ENCODE measurements at places on chromosomes 3 and 15. TPM values are rescaled to one million over a fixed set of nuclear protein-coding genes. Genes with fewer than 3 reads are reported as not detected.

DNA sequence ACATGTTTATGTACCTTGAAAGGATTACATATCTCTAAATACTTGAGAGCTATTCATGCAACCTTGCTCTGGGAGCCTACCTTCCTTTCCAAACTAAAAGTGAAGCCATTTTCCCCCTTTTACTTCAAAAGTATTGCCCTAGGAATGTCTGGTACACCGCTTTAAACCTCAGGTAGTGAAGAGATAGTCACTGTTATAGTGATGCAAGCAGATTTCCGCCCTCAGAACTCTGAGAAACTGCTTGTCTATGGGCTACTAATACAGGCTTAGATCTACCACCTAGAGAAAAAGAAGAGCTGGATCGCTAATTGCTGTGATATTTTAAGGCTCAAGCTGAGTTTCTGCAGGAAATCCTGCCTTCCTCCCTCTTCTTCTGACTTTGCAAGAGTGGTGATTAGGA lies 78.6 kb downstream of the SEMA6D start:
- DNase-seq: no peak

- no peak for DNase-seq
These were observed 7.3 kb downstream of the CYP19A1 start for GRCh38 chr15:51331141-51331540.

The PLSCR2 gene
- total RNA-seq: not detected

The ZCWPW2 gene
- 0.80 TPM for total RNA-seq

DNA sequence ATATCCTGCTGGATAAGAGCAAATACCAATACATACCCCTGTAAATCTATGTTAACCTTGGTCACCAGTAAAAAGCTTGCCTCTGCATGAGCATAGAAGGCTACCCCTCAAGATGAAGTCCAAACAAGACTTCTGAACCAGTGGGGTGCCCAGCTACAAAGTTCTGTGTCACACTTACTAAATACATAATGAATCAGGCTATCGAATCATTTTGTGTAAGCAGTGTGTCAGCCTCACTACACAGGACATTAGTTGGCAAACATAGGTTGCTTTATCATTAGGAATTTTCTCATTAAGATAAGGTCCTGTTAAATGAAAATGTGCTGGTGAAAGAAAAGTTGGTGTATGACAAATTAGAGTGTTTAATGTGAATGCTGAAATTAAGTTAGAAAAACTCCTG lies 452.0 kb downstream of the MFSD1 start:
- no peak for DNase-seq

DNA sequence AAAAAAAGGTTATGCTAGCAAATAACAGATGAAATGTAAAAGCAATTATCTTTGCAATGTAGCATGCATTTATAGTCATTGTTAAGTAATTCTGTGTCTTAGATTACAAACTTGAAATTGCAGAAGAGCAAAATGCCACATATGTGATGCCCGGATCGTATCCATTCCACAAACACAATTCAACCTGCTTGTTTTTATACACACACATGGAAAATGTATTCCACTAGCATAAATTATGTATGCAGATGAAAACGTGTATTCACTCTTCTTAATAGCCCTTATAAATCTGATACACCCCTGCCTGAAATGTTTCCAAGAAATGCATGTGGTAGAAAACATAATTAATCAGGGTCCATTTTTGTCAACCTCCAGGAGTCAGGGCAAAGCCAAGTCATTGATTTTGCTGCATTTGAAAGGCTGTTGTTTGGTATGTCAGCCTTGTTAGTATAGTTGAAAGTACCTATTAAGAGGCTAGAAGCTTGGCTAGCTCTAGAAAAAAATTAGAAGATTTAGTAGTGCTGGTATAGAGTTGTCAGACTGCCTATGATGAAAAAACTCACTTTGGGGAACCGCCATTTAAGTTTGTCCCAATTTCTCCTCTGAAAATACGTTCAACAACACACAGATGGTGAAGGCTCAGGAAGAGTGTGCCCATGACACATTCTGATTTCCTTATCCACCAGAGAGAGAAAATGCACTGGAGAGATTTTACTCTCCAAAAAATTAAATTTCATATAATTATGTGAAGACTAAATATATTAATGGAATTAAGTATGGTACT lies 69.2 kb upstream of the TMC3 start:
- no peak for DNase-seq

DNA sequence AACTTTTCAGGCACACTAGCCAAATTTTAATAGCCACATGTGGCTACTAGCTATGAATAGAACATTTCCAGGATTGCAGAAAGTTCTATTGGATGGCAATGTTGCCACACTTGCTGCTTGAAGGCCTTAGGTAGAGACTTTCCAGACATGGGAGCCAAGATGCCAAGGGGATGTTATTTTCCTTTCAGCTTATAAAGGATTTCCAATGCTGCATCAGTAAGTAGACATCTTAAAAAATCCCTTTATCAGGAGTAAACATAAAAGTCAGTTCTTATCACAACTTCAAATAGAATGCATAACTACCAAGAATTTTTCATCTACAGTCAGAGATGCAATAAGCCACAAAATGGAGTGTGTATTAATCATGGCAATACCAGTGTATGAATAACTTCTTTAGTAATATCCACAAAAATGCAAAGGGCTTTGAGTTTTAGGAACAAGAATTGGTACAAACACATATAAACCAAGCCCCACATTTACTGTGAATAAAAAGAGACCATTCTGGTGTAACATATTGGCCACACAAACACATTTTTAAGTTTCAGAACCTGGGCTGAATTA lies 457.1 kb upstream of the ADAMTS9 start:
- no peak for DNase-seq

The GOLGA8T gene
- total RNA-seq: not detected

GRCh38 chr3:30354972-30355371 lies 251.4 kb upstream of the TGFBR2 start:
- DNase-seq: peak; percentile 63

DNA sequence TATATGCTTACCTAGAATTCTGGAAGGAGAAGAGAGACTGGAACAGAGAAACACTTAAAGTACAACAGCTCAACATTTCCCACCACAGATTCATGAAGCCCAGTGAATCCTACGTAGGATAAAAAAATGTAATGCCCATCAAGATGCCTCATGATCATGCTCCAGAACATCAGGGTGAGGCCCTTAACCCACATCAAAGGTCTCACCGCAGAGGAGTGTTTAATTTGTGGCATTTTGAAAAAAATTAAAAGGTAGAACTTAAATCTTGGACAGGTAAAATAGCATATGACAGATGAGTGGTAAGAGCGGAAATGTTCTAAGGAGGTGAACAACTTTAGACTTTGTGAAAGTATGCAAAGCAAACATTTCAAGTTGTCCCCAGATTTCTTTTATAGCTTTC lies 9.7 kb upstream of the SLC6A20 start:
- DNase-seq: no peak

The GOLGA8Q gene
- 1.5 TPM for total RNA-seq

The SERP1 gene
- 304 TPM for total RNA-seq

- DNase-seq: no peak
These were observed 1.6 kb upstream of the ITGB5 start for GRCh38 chr3:124888482-124889441.

GRCh38 chr3:152834191-152834775 lies 648 bp upstream of the P2RY1 start:
- DNase-seq: peak; percentile 80

GRCh38 chr15:55118344-55118870 lies 78.3 kb downstream of the RSL24D1 start:
- DNase-seq: no peak

DNA sequence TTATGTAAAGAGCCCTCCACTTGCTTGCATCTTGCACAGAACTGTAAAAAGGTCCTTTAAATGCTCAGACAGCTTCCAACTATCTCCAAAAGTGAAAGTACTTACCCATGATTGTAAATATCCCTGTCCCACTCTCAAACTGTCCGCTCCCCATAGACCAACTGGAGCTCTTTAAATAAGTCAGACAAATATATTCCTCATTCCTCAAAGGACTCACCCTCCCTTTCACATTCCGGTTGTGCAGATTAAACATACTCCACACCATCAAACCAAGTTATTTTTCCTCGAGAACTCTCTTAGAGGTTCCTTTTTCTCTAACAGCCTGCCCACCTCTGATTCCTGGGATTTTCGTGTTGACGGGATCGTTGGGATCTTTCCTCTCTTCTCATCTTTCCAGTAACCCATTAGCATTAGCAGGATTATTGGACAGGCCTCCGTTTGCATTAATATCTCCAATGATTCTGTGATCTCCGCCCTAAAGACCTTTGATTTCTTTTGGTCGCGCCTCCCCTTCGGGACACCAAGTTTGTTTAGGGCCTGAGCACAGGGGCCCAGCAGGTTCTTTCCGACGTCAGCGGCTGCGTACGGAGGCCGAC lies 763 bp downstream of the GOLGB1 start:
- no peak for DNase-seq

DNA sequence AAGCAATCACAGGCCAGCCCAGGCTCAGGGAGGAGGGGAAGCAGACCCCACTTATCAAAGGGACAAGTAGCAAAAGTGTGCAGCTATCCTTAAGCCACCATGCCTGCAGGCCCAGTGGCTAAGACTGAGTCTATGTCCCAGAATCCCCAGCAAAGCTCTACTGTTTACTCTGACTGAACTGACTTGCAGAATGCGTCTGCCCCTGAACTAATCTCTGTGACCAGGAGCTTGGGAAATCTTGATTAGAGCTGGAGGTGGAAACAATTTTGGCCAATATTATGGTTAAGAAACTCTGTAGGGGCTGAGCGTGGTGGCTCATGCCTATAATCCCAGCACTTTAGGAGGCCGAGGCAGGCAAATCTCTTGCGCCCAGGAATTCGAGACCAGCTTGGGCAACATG lies 22.6 kb downstream of the DPH3 start:
- no peak for DNase-seq

- DNase-seq: no peak
These were observed 97.4 kb downstream of the STAC start for GRCh38 chr3:36477655-36478054.

DNA sequence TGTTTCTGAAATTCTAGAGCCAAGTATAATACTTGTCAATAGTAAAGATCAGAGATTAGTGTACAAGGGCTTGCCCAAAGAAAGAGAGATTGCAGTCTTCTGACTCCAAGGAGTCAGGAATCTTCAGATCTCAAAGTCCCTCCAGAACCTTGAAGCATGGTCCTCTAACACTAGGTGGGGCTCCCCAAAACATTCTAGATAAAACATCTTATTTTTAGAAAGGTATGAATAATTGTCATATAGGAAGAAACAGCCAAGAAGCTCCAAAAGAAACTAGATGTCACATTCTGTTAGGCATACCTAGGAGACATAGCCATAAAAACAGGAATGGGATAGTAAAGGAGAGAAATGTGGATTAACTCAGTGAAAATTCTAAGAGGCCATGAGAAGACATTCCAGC lies 10.7 kb downstream of the MUC13 start:
- DNase-seq: no peak

- no peak for DNase-seq
These were observed 121.5 kb downstream of the PLCL2 start for GRCh38 chr3:17006132-17006852.

The IMPG2 gene
- 0.28 TPM for total RNA-seq

The WDR93 gene
- 3.0 TPM for total RNA-seq

GRCh38 chr15:46315434-46315833 lies 680.6 kb downstream of the SQOR start:
- no peak for DNase-seq

The STRIT1 gene
- not detected for total RNA-seq

The EPB42 gene
- total RNA-seq: 1.4 TPM

The GOLGA6L9 gene
- total RNA-seq: 3.6 TPM

GRCh38 chr3:146817704-146818103 lies 212.6 kb upstream of the PLSCR5 start:
- DNase-seq: no peak

DNA sequence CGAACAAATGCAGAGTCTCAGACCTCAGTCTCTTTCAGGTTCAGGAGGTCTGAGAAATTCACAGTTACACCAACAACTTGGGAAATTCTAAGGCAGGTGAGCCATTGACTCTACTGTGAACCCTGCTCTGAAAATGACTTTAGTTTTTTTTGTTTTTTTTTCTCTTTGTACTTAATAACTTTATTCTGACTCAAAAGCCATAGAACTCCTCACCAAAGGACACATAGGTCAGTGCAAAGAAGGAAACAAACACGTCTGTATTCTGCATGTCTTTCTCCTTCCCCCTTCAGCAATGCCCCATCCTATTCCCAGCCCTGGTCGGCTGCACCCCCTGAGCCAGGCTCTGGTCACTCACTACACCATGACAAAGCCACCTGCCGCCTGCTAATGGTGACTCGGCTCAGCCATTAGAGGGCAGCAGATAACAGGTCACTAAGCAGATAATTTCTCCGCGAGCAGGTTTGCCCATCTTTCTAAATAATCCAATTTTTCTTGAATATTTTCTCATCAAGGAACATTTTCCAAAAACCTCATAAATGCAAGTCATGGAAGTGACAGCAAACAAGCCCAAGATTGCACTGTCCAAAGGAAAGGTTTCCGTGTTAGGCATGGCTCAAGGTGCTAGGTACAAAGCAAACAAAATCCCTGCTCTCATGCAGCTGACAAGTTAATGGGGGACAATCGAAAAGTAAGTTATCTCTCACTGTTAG lies 37.7 kb downstream of the TM4SF4 start:
- peak; percentile 68 for DNase-seq

The AGBL1 gene
- total RNA-seq: 0.91 TPM

DNA sequence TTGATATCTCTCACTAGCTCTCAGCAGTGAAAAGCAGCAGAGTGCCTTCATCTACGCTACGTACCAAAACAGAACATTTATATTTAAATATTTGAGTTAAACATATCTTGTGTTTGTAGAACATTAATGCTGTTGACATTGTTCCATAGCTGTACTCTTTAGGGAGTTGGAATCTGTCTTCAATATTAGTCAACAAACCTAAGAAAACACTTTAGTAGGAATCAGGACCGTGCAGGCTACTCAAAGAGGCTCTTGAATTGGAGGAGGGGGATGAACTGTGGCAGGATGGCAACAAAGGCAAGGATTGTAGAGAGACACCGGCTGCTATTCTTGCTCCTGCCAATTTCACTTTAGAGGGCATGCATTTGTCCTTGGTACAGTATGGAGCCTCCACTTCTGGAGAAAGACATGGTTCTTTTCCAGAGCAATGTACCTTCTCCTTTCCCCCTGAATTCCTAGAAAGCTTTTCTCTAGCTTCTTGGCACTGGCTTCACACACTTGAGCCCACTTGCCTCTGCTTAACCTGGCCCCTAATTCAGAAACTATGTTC lies 265.9 kb downstream of the CD47 start:
- DNase-seq: no peak

DNA sequence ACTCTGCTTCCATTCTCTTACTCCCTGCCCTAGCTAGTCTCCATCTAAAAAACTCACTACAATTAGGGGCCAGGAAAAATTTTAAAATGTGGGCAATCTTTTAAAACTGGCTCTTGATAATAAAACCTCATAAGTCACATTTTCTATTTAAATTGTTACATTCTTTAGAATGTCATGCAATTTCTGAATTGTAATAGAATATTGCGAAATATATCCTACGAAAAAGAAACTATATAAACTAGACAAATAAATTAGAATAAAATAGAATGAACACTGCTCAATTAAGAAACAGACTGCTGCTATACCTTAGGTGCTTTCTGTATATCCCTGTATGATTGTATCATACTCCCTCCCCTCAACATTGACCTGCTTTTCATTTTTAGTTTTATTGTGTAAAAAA lies 826.0 kb downstream of the IGSF11 start:
- no peak for DNase-seq

Data from prostate gland (tissue), 2 donors.